ENCODE measurements at places on chromosomes 6 and 20.

- no peak overlapping the region for H3K4me3 ChIP-seq
- peaks cover 8% of the 10 kb centered on the region for H3K27me3 ChIP-seq
- H3K36me3 ChIP-seq = no peaks in the 10 kb centered on the region
- no peak overlapping the region for H3K27ac ChIP-seq
These were observed 2.7 kb upstream of the ASXL1 start for GRCh38 chr20:32355417-32355841.

DNA sequence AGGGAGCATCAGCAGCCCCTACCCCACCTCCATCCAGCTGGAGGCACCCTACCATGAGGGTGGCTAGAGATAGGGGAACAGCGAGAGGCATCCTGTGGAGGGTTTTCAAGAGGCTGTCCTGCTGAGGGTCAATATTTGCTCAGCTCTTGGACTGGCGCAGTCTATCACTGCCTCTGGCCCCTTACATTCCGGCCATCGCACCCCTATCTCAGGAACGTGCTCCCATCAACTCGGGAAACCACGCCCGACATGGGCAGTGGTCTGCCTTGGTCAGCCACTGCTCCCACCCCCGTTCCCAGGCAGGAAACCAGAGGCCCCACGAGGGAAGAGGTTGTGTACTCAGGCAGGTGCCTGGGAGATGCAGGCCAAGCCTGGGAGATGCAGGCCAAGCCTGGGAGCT, 57.9 kb downstream of the VEGFA start:
- H3K4me1 ChIP-seq = no peaks in the 10 kb centered on the region
- no peak overlapping the region for H3K4me3 ChIP-seq

- no peaks in the 10 kb centered on the region for H3K36me3 ChIP-seq
- H3K27me3 ChIP-seq = peaks cover 5% of the 10 kb centered on the region
- no peak overlapping the region for H3K4me3 ChIP-seq
- H3K27ac ChIP-seq = no peak overlapping the region
- DNase-seq = no peak
These were observed 85.3 kb upstream of the FOXP4 start for GRCh38 chr6:41460742-41461336.

- H3K4me3 ChIP-seq = no peak overlapping the region
- no peak overlapping the region for H3K27ac ChIP-seq
- no peaks in the 10 kb centered on the region for H3K27me3 ChIP-seq
- no peaks in the 10 kb centered on the region for H3K4me1 ChIP-seq
These were observed 221.1 kb upstream of the PREP start for GRCh38 chr6:105624021-105624420.

GRCh38 chr6:117613920-117614560, 11.7 kb upstream of the GOPC start:
- H3K36me3 ChIP-seq = no peaks in the 10 kb centered on the region
- H3K27ac ChIP-seq = no peak overlapping the region
- no peaks in the 10 kb centered on the region for H3K4me1 ChIP-seq

GRCh38 chr6:1896897-1897296, 287.2 kb downstream of the FOXC1 start:
- no peak overlapping the region for H3K27ac ChIP-seq
- no peaks in the 10 kb centered on the region for H3K27me3 ChIP-seq
- DNase-seq = no peak

- no peaks in the 10 kb centered on the region for H3K27me3 ChIP-seq
- H3K36me3 ChIP-seq = no peaks in the 10 kb centered on the region
- no peak for DNase-seq
- peaks cover 9% of the 10 kb centered on the region for H3K4me1 ChIP-seq
- peak overlapping the region; percentile 21 for H3K4me3 ChIP-seq
These were observed 12.7 kb upstream of the BAK1 start for GRCh38 chr6:33592595-33593413.

GRCh38 chr6:6790393-6790792, 201.9 kb downstream of the LY86 start:
- no peak overlapping the region for H3K27ac ChIP-seq
- no peaks in the 10 kb centered on the region for H3K36me3 ChIP-seq
- no peak overlapping the region for H3K4me3 ChIP-seq
- H3K4me1 ChIP-seq = no peaks in the 10 kb centered on the region

GRCh38 chr6:42316981-42317380, 99.3 kb upstream of the MRPS10 start:
- no peak for DNase-seq
- no peak overlapping the region for H3K27ac ChIP-seq
- peaks cover 8% of the 10 kb centered on the region for H3K4me1 ChIP-seq
- no peaks in the 10 kb centered on the region for H3K36me3 ChIP-seq

DNA sequence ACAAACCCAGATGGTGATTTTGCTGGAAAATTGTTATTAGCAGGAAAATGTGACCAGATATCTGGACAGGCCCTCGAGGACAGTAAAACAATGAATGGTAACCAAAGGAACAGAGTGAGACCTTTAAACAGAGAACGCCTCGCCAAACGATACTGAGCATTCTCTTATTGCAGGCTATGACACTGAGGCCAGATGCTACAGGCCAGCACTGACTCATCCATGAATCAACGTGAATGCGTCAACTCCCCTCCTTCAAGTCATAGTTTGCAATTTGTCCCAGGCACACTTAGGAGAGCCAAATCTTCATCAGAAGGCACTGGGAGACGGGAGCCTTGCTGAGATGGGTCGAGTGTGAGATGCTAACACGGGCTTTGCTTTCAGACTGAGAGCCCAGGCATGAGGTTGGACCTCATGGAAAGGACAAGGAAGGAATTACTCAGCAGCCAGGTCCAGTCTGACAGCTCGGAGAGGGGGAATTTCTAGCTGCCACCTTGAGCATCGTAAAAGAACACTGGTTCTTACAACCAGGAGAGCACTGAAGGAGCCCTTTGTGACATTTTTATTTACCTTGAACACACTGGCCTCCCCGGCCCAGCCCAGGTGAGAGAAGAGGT, 60.7 kb downstream of the BMP7 start:
- no peak for DNase-seq
- no peaks in the 10 kb centered on the region for H3K4me1 ChIP-seq
- H3K27ac ChIP-seq = no peak overlapping the region
- H3K27me3 ChIP-seq = no peaks in the 10 kb centered on the region
- no peaks in the 10 kb centered on the region for H3K36me3 ChIP-seq
- H3K4me3 ChIP-seq = no peak overlapping the region

DNA sequence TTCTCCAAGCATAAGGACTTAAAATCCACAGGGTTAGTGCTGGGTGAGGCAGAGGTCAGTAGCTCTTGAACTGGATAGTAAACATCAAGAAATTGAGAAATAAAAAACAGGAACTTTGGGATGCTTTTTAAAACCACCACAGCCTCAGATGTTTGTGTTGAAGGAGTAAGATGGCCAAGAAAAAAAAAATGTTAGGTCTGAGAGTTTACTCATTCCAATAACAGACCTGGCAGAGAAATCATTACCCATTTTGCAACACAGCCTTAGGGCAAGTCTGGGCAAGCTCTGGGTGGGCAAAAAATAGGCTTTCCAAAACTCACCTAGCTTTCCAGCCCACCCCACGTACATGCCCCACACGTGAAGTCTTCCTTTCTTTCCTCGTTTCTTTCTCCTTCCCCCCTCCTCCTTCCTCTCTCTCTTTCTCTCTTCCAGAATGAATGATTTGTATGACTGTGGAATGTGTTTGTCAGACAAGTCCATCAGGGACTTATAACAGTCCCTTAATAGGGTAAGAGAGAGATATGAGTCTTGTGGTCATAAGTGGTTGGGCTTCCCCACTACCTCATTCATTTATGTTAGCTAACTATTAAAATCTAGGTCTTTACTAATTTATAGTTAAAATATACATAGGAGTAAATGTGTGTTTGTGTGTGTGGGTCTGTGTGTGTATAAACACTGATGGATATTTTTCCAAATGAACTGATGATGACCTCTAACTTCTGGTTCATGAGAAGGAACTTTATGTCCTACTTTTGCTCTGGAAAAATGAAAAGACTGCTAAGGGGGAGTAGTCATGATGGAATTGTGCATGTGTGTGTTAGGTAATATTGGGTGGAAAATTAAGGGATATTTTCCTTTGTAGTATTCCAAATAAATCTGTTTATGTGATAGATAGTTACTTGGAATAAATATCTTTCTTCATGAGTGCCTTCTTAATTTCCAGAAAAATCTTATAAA, 18.0 kb upstream of the DSE start:
- no peak for DNase-seq
- H3K27me3 ChIP-seq = no peaks in the 10 kb centered on the region
- no peak overlapping the region for H3K4me3 ChIP-seq
- H3K27ac ChIP-seq = no peak overlapping the region
- no peaks in the 10 kb centered on the region for H3K36me3 ChIP-seq

DNA sequence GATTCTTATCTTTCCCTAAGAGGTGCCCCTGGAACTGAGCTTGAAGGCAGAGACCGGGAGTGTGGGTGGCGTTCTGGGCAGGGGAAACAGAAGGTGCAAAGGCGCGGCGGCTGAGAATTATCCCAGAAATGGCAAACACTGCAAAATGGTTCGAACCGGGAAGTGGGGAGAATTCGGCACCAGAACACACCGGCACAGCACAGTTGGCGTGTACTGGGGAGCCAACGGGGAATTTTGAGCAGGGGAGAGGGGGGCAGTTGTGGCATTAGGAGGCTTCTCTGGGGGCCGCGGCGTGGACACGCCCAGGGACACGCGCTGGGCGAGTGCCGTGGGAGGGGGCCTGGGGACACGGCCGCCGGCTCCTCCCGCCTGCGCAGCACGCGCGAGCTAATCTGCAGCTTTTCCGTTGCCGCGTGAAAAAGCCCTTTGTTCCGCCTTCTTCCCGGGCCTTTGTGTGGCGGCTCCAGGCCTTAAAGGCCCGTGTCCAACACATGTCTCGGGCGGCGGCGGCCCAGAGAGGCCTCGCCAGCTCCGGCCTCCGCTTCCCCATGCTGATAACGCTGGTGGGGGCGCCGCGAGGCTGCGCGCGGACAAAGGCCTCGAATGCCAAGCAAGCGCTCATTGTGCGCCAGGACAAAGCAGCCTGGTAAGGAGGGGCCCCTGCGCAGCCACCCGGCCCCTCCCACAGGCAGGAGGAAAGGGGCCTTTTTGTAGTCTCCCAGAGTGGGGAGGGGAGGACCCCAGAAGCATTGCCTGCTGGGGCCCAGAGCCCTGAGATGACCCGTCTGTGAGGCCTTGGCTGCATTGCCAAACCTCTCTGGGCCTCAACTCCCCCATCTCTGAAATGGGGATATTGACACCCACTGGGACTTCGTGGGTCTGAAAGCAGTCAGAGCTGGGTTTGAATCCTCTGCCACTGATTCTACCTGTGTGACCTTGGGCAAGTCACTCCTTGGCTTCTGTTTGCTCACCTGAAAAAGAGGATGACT, 82.8 kb downstream of the CD40 start:
- H3K4me1 ChIP-seq = peaks cover 4% of the 10 kb centered on the region
- no peak overlapping the region for H3K4me3 ChIP-seq
- H3K27ac ChIP-seq = no peak overlapping the region
- no peak for DNase-seq

- peaks cover 2% of the 10 kb centered on the region for H3K4me1 ChIP-seq
- DNase-seq = peak; percentile 54
- no peaks in the 10 kb centered on the region for H3K27me3 ChIP-seq
- no peak overlapping the region for H3K27ac ChIP-seq
- H3K36me3 ChIP-seq = no peaks in the 10 kb centered on the region
These were observed 12.8 kb upstream of the BPI start for GRCh38 chr20:38290829-38291814.

DNA sequence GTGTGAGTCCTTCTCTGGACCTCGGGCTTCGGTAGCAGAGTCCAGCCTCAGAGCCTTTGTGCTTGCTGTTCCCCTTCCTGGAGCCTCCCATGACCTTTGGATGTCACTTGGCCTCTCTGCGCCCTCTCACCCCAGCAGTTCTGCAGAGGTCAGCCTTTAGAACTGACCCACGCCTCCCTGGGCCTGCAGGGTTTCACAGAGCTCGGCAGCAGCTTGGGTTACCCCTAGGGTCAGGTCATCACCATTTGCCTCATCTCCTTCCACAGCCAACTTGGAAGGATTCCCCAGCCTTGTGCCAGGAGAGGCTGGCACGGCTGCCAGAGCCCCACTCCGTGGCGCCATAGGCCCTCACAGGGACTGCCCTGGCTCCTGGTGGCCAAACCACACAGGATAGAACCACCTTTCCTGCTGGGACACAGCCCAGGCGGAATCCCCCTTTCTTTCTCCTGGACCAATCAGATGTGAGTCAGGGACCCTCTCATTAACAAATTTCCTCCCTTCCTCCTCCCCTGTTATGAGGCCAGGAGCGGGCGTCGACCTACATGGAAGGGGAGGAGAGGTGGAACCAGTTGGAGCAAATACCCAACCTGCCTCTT, 13.9 kb upstream of the SIRPA start:
- no peaks in the 10 kb centered on the region for H3K4me1 ChIP-seq
- H3K27me3 ChIP-seq = no peaks in the 10 kb centered on the region
- no peak overlapping the region for H3K27ac ChIP-seq
- H3K36me3 ChIP-seq = no peaks in the 10 kb centered on the region
- no peak for DNase-seq

DNA sequence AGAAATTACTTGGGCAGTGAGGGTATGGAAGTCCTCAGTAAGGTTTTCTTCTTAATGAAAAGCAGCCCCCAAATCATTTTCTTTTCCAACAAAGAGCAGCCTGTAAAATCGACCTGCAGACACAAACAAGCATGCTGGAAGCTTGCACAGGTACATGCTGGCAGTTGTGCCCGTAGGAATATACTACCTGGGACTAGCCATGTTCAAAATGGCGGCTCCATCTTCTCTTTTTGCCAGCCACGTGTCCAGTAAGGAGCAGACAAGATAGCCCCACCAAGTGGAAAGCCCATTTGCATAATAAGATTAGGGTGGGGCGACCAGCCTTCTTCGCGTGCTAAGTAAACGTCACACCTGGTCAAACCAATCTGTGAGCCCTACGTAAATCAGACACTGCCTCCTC, 259.4 kb upstream of the AGPAT4 start:
- H3K36me3 ChIP-seq = no peaks in the 10 kb centered on the region
- DNase-seq = no peak
- no peaks in the 10 kb centered on the region for H3K27me3 ChIP-seq
- no peak overlapping the region for H3K4me3 ChIP-seq
- no peak overlapping the region for H3K27ac ChIP-seq

DNA sequence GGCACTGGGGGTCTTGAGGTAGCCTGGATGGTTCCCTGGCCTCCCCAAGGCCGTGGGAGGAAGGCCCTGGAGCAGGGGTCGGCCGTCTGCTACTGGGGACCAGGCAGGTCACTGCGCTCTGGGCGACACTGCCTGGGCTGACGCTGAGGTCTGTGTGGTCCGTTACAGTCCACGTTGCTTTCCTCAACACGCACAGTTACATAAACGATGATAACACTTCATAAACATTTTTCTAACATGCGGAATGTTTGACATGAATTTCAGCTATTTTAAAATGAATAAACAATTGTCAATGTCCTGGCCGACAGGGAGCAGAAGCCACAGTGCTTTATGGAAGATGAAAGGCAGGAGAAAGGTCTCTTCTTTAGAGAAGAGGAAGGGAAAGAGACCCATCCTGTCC, 10.2 kb upstream of the RBBP8NL start:
- H3K27me3 ChIP-seq = no peaks in the 10 kb centered on the region
- H3K36me3 ChIP-seq = no peaks in the 10 kb centered on the region
- no peaks in the 10 kb centered on the region for H3K4me1 ChIP-seq
- no peak overlapping the region for H3K4me3 ChIP-seq

- no peak for DNase-seq
- no peaks in the 10 kb centered on the region for H3K4me1 ChIP-seq
- H3K4me3 ChIP-seq = no peak overlapping the region
- no peak overlapping the region for H3K27ac ChIP-seq
- no peaks in the 10 kb centered on the region for H3K27me3 ChIP-seq
These were observed 17.7 kb upstream of the MYB start for GRCh38 chr6:135163440-135163738.

GRCh38 chr20:32652739-32653526, 20.8 kb downstream of the C20orf203 start:
- peaks cover 4% of the 10 kb centered on the region for H3K4me1 ChIP-seq
- no peaks in the 10 kb centered on the region for H3K27me3 ChIP-seq
- H3K4me3 ChIP-seq = no peak overlapping the region
- H3K27ac ChIP-seq = no peak overlapping the region
- H3K36me3 ChIP-seq = no peaks in the 10 kb centered on the region
- peak; percentile 66 for DNase-seq
